Calu3 (cell line): ENCODE measurements at places on chromosomes 5 and 9. TPM values are rescaled to one million over a fixed set of nuclear protein-coding genes. Genes with fewer than 3 reads are reported as not detected.

DNA sequence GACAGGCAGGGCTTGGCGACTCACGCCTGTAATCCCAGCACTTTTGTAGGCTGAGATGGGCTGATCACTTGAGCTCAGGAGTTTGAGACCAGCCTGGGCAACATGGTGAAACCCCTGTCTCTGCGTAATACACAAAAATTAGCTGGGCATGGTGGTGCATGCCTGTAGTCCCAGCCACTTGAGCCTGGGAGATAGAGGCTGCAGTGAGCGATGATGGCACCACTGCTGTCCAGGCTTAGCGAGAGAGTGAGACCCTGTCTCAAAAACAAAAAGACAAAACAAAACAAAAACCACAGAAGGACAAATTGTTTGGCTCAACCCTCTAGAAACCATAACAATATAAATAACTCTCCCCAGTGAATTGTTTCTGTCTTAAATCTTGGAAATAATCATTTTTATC lies 92.6 kb upstream of the ERBIN start:
- no peak for DNase-seq
- H3K4me1 ChIP-seq: no peaks in the 10 kb centered on the region
- no peaks in the 10 kb centered on the region for H3K36me3 ChIP-seq
- no peaks in the 10 kb centered on the region for H3K27me3 ChIP-seq
- H3K27ac ChIP-seq: no peak overlapping the region

DNA sequence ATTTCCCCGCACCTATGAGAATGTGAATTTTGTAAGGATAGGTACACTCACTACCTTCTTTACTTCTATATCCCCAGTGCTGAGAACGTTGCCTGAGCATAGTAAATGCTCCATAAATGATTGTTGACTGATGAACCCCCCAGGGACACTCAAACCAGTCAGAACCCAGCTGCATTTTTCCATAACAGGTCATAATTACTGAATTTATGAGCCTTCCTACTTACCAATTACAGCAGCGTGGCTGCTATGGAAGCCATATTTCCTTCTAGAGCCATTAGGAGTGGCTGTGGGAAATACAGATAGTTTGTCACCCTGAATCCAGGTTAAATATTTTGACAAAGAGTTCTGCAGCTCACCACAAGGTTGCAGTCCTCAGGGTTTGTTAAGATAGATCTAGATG lies 135.0 kb downstream of the TAF11L14 start:
- no peaks in the 10 kb centered on the region for H3K4me1 ChIP-seq
- no peaks in the 10 kb centered on the region for H3K36me3 ChIP-seq
- DNase-seq: no peak

- no peak overlapping the region for H3K27ac ChIP-seq
- no peaks in the 10 kb centered on the region for H3K4me1 ChIP-seq
- H3K27me3 ChIP-seq: no peaks in the 10 kb centered on the region
- no peaks in the 10 kb centered on the region for H3K36me3 ChIP-seq
Measured at GRCh38 chr5:61098251-61098995, 63.8 kb downstream of the SMIM15 start.

GRCh38 chr5:126430631-126431030 lies 7.4 kb downstream of the GRAMD2B start:
- DNase-seq: no peak
- no peaks in the 10 kb centered on the region for H3K4me1 ChIP-seq
- H3K4me3 ChIP-seq: no peak overlapping the region
- no peak overlapping the region for H3K27ac ChIP-seq
- no peaks in the 10 kb centered on the region for H3K36me3 ChIP-seq
- H3K27me3 ChIP-seq: no peaks in the 10 kb centered on the region

FLT4 gene
- not detected in 2 replicates for total RNA-seq
